ENCODE measurements at places on chromosomes 6 and 20.

DNA sequence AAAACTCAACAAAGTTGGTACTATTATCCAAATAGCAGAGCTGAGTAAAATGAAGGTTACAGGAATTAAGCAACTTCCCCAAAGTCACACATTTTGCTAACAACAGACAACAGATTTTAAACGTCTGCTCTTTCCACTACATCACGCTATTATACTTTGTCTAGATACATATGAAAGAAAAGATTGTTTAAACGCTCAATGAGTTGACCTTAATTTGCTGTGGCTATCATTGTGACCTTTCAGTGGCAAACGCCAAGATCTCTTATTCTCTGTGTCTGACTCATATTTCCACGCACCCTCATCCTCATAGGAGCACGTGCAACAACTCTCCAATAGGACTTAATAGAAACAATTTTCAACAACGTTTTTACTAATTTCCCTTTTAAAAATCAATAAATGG, 540.1 kb downstream of the MAFB start:
- ATAC-seq, result no peak

DNA sequence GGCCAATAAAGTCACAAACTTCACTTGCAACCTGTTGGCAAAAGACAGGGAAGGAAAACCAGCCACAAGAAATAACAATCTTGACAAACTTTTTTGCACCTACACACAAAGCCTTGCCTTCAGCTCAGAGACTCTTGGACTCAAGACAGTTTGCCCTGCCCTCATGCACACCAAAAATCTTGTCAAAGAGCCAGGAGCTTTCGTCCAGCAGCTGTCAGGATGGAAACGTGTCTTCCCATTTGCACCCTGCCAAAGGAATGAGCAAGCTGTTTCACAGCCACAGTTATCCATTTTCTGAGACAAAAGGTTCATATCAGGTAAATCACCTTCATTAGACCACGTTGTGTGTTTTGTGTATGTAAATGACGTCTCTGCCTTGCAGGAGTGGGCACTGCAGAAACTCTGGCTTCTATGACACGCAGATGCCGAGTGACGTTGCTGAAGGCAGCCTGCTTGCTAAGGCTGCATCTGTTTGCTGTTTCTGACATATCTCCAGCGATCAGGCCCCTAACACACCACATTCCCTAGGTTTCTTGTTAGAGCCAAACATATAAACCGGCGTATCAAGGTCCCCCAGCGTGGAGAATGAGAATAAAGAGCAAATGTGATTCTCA, 193.4 kb downstream of the SYNDIG1 start:
- ATAC-seq, result no peak

DNA sequence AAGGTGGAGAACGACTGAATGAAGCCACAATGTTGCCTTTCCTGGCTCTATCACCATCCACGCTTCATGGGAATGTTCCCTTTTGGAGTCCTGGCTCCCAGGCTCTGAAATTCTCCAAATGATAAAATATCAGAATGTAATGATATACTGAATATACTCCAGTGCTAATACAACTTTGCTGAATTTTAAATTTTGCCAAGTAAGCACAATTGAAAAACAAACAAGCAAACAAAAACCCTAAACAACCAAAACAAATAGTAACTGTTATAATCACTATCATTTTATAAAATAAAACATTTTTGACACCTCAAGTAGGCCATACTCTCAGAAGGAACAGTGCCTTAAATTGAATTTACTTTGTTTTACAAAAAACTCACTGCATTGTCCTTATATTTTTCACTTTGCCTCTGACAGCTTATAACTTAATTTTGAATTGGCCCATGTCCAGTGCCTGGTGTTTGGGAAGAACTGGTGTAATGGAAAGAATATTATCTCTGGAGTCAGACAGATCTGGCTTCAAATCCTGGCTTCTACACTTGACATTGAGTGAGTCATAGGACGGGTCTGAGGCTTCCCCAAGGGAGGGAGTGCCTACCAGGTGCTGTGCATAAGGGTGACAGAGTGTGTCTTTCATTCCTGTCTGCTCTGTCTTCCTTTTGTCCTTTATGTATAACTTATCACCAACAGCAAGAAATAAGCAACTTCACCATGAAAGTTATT, 698.3 kb downstream of the EPM2A start:
- ATAC-seq, result no peak

- peak; percentile 80 for ATAC-seq
Observed at GRCh38 chr6:148566664-148567350, 180.0 kb upstream of the UST start.

DNA sequence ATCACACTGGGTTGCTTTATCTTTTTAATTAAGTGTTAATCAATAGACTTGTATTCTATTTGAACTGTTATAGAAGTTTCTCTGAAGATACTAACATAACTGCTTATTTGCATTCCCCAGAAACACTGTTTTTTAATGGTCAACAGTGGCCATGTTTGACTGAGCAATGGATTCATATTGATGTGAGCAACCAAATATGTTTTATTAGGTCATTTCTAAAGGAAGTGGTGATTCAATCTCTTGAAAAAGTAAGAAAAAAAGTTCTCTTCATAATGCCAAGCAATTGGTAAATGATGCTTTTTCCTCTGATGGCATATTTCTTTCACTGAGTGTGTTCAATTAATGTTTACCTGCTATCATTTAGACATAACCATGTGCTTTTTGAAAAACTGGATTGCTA, 593.0 kb upstream of the CITED2 start:
- ATAC-seq, result no peak

DNA sequence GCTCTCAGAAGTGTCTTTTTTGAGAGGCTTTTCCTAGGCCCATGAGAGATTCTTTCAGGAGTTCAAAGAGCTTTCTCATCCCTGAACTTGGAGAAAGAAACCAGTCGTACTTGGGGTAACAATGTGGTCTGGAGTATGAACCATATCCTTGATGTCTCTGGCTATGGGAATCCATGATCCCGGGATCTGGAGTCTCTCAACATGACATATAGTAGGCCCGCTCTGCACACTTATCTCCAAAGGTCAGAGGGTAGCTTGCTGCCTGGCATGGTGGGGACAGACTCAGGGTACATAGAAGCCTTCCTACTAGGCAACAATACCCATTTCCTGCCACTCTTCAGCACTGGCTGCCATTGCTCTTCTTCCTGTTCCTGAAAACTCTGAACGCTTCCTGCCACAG, 42.2 kb upstream of the NFATC2 start:
- no peak for ATAC-seq

- peak; percentile 86 for ATAC-seq
Observed at GRCh38 chr6:33856655-33857054, 52.9 kb upstream of the MLN start.

GRCh38 chr6:157487110-157487773, 106.3 kb downstream of the ZDHHC14 start:
- ATAC-seq, result no peak

DNA sequence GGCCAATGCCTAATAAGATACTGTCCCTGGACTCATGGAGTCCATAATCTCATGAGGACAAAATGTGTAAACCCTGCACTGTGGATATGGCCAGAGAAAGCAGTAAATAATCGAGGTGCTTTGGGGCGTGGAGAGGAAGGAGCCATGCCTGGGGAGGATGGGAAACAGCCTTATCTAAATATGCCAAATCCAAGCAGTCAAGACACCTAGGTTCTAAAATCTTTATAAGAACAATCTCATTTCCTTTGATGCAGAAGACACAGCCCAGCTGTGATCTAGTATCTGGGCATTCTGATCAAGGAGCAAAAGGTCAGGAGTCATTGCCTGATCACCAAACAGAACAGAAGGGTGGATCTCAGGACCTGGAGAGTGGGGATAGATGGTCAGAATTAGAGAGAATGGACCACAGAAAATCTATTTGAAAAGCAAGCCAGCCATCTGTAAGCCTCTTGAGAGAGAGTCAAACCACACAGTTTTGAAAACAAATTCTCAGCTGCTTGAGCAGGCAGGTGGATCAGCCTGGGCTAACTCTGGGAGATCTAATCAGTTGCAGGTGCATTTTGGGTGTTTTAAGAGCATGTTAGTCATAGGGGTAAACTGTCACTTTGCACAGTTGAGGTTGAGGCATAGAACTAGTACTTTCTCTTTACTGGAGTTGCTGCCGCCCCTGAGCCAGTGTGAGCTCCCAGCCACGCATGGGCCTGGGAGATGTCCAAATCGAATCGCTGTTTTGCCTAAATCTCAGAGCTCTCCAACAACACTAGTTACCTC, 130.8 kb upstream of the TNFAIP3 start:
- ATAC-seq, result peak; percentile 42

DNA sequence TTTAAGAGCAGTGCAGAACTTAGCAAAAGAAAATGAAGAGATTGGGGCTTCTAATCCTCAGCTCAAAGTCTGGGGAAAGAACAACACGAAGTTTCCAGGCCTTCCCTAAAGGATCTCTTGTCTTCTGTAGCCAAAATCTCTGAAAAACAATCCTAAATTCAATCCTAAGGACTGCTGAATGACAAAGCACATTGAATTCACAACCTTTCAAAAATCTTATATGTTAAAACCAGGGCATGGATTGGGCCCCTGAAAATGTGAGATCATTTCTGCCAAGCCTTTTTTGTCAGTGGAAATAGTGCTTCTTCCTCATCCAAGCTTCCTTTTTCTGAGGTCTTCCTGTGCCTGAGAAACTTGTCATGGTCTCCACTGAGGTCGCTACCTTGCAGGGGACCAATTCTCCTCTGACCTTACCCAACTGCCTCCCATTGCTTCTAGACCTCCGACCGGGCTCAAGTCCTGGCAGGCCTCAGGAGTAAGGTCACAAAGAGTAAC, 126.2 kb upstream of the ARID1B start:
- ATAC-seq, result no peak

GRCh38 chr20:31811198-31811597, 8.0 kb upstream of the MYLK2 start:
- ATAC-seq, result no peak

DNA sequence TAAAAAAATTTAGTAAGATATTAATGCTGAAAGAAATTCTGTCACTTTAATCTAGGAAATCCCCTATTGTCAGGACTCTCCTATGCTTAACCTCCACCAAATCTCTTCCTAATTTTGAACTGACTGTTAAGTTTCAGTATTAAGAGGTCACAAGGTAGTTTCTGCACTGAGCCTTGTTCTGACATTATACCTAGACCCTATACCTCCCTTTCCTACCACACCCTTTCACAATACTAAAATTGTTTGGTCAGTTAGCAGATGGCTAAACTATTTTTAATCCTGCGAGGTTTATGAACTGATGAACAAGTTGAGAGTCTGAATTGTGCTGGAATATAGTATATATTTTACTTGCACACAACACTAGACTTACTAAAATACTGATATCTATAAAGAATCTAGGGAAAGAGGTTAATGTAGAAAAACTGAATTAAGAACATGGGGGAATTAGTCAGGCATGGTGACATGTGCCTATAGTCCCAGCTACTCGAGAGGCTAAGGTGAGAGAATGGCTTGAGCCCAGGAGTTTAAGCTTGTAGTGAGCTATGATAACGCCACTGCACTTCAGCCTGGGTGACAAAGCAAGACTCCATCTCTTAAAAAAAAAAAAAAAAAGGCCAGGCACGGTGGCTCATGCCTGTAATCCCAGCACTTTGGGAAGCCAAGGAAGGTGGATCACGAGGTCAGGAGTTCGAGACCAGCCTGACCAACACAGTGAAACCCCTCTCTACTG, 51.5 kb downstream of the HBS1L start:
- peak; percentile 89 for ATAC-seq

DNA sequence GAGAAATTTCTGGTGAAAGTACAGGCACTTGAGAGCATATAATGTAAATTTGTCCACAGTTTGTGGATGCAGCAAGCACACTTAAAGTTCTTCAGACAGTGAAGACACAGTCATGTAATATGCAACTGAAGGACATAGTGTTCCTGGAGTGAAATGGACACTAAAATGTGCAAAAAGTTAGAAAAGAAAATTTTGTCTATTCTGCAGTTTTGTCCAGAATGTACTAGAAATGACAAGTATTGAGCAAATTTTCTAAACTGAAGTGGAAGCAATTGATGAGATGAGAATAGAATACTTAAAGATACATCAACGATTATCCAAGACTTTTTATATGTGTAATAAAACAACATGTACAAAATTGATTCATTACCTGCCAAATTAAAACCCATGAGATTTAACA, 647.0 kb upstream of the IMPG1 start:
- ATAC-seq, result no peak

- ATAC-seq, result no peak
Observed at GRCh38 chr6:47130086-47130485, 88.0 kb upstream of the ADGRF1 start.
